ENCODE measurements at places on chromosomes 3 and 15. TPM values are rescaled to one million over a fixed set of nuclear protein-coding genes. Genes with fewer than 3 reads are reported as not detected.

- no peaks in the 10 kb centered on the region for H3K36me3 ChIP-seq
- H3K27me3 ChIP-seq = no peaks in the 10 kb centered on the region
- H3K27ac ChIP-seq = no peak overlapping the region
Observed at GRCh38 chr15:20348291-20348899, 193.2 kb downstream of the GOLGA6L6 start.

The USP8 gene
- total RNA-seq = 92.1 TPM

- H3K27ac ChIP-seq = no peak overlapping the region
- no peaks in the 10 kb centered on the region for H3K27me3 ChIP-seq
- H3K36me3 ChIP-seq = peaks cover 2% of the 10 kb centered on the region
- peak; percentile 31 for DNase-seq
- no peaks in the 10 kb centered on the region for H3K4me1 ChIP-seq
- no peak overlapping the region for H3K4me3 ChIP-seq
Observed at GRCh38 chr3:53169045-53169831, 8.2 kb downstream of the PRKCD start.

- no peaks in the 10 kb centered on the region for H3K27me3 ChIP-seq
- H3K27ac ChIP-seq = no peak overlapping the region
- DNase-seq = no peak
- H3K4me3 ChIP-seq = no peak overlapping the region
Observed at GRCh38 chr15:75138016-75138999, 63.4 kb upstream of the C15orf39 start.

All from lung (tissue), 17 donors.